ENCODE measurements at places on chromosomes 3 and 15.

- no peak for DNase-seq
These were observed 1202.7 kb downstream of the OTOL1 start for GRCh38 chr3:162699291-162699690.

DNA sequence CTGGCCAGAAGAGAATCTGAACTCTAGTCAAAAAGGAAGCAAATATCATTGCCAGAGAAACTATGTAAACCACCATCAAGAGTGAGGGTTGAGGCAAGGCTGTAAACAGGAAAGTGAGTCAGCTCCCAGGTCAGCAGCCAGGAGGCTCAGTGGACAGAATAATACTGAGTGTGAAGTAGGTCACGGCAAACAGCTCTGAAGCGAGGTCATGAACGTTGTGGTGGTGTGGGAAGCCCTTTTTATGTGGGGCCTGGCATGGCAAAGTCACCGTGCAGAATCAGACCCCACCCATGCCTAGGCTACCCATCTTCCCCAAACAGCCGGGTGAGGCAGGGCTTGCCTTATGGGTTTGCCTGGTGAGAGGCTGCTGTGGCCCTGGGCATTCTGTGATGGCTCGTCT is 43.9 kb downstream of the THBS1 start:
- no peak for DNase-seq

- no peak for DNase-seq
These were observed 59.9 kb downstream of the LRRFIP2 start for GRCh38 chr3:37114251-37115145.

GRCh38 chr15:56939257-56939656 is 20.8 kb downstream of the TCF12 start:
- DNase-seq, result no peak

- no peak for DNase-seq
These were observed 15.5 kb upstream of the PCSK6 start for GRCh38 chr15:101504866-101505609.
